ENCODE measurements at places on chromosomes 11 and 22.

DNA sequence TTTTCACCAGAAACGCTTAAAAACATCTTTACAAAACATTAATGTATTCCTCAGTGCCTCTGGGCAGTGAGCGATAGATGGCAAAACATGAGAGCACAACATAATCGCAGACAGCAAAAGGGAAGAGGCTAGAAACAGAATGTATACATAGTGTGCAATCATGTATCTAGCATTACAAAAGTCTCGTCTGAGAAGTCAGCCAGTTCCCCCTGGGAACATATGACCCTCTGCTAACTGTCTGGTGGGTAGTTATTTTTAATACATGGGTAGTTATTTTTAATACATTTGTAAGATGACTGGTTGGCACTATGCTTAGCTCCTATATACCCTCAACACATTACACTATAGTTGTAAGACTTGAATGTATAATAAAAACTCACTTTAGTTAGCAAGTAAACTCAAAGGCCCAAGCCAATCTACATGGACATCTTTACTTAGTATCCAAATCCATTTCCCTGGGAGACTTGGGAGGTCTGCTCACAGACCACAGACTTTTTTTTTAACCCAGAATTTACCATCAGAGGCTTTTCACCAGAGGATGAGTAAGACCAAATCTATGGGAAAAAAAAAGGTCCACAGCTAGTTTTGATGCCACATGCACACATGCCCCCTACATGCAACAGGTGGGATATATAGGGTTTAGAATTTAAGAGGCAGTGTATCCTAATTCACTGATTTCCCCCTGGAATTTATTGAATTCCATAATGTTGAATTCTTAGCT lies 71.7 kb downstream of the AMBRA1 start:
- DNase-seq, result no peak

- DNase-seq, result peak; percentile 54
Measured at GRCh38 chr11:85823816-85824215, 12.9 kb upstream of the SYTL2 start.

DNA sequence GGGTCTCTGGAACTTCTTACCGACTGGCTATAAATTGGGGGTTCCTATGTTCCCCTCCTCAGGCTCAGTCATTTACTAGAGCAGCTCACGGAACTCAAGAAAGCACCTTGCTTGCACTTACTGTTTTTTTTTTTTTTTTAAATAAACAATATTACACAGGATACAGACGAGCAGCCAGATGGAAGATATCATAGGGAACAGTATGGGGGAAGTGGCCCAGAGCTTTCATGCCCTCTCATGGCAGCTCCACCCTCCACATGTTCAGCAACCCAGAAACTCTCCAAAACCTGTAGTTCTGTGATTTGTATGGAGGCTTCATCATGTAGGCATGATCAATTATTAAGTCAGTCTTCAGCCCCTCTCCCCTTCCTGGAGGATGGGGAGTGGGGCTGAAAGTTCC lies 7.5 kb downstream of the UVRAG start:
- no peak for DNase-seq

GRCh38 chr22:39526736-39527171 lies 5.8 kb downstream of the RPS19BP1 start:
- DNase-seq, result no peak

- no peak for DNase-seq
Measured at GRCh38 chr11:77776455-77776854, 44.1 kb downstream of the RSF1 start.

- DNase-seq, result no peak
Measured at GRCh38 chr22:27307545-27308247, 493.9 kb downstream of the MN1 start.

DNA sequence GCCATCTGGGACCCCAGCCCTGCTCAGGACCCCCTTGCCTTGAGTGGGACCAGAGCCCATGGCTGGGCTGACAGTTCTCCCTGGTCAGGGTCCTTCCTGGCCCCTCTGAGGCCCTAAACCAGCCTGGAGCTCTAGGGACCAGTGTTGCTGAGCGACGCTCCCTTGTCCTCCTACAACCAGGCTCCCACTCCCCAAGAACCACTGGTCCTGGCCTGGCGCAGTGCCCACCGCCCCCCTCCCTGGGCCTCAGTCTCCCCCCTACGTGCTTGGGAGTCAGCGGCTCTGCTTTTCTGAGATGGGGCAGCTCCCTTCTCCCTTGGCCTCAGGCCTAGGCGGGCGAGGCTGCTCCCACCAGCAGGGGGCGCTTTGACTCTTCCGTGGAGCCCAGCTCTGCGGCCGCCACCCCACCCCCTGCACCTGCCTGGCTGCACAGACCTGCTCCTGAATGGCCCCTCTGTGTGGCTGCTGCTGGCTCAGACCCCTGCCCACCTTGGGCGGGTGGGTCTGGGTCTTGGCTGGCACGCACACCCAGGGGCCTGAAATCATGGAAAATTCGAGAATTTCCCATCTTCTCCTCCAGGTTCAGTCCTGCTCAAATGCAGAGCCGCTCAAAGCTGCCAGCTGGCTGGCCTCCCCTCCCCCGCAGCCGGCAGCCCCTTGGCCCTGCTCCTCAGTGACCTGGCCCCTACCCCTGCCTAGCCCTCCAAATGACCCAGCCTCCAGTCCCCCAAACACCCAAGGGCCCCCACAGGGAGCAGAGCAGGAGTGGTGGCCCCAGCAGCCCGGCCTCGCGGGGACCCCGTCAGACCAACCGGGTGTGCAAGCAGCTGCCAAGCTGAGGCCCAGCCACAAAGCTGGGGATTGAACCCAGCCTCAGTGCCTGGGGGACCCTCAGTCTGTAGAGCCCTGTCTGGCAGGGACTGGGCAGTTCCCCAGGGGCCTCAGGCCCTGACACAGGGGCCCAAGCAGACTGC lies 9.1 kb downstream of the PRR33 start:
- DNase-seq, result peak; percentile 75

DNA sequence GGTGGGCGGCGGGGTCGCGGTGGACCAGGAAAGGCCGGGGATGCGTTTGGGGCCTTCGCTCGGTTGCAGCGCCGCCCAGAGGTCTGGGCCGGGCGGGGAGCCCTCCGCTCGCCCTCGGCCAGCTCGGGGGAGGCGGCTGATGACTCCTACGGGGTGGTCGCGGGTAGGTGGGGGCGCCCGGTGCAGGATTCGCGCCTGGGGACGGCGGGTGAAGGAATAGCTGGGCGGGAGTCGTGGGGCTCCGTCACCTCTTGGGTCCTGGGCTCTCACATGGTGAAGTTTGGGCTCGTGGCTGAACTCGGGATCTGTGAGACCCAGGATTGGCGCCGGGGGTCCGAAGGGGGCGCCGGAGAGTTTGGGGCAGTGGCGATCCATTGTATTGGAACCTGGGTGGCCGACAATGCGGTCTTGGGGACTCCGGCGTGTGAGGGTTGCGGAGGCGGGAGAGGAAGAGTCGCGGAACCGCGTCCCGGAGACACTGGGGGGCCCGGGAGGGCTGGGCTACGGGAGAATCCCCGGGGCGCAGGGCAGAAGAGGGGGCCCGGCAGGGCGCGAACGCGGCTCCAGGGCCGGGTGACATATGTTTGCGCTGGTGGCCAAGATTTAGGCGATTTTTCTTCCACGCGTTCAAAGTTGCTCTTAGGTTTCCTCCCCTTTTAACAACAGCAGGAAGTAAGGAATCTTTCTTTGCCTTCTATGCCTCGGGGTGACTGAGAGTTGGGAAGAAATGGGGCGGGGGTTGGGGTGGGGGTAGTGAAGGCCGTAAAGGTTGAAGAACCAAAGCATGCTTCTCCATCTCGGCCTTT lies 935 bp downstream of the QSER1 start:
- peak; percentile 25 for DNase-seq

Data from CD8-positive, alpha-beta memory T cell (primary cell).